Glutamatergic neuron (in vitro differentiated cells): ENCODE measurements at places on chromosomes 7 and 10. TPM values are rescaled to one million over a fixed set of nuclear protein-coding genes. Genes with fewer than 3 reads are reported as not detected.
A peak's percentile ranks its signal among the peaks of the same experiment; 100 is the strongest.

FOXI2 gene
- 0.17 TPM for total RNA-seq

IFIT1B gene
- not detected for total RNA-seq

OR2A25 gene
- not detected for total RNA-seq

ADGRA1 gene
- total RNA-seq: 9.1 TPM

DNA sequence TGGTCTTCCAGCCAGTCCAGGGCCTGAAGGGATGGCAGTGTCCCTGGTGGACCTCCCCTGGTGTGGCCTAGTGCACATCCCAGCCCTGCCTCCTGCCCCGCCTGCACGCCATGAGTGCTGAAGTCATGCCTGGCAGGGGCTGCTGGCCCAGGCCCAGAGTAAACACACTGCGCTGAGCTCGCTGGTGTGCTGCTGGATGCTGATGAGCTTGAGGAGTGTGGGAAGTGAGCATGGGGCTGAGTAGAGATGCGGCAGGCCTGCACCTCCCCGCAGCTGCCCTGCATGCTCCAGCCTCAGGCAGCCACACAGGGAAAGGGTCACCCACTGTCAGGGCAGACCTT lies 43.2 kb downstream of the HTRA1 start:
- peaks cover 8% of the 10 kb centered on the region for H3K27me3 ChIP-seq
- DNase-seq: no peak
- no peaks in the 10 kb centered on the region for H3K36me3 ChIP-seq
- H3K4me1 ChIP-seq: peaks cover 13% of the 10 kb centered on the region

- H3K36me3 ChIP-seq: no peaks in the 10 kb centered on the region
- no peak overlapping the region for H3K4me3 ChIP-seq
- no peak for DNase-seq
Measured at GRCh38 chr10:55146032-55146431, 345.0 kb upstream of the PCDH15 start.

DNA sequence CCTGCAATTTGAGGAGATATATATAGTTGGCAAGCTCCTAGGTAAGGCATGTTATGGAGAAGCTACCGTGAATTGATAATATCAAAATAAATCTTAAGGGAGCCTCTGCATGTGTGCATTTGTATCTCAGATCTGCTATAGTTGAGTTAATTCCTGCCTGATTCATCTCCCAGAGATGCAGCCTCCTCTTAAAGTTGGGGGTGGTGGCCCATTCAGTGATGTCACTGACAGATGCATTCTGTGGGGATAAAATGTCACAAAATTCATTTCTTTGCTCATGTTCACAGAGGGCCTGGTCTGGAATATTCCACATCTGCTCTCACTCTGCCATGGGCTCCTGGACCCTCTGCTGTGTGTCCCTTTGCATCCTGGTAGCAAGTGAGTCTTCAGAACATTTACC lies 185.8 kb upstream of the PRSS1 start:
- no peak overlapping the region for H3K4me3 ChIP-seq
- no peak for DNase-seq
- peaks cover 15% of the 10 kb centered on the region for H3K4me1 ChIP-seq

- no peak for DNase-seq
- H3K27ac ChIP-seq: no peak overlapping the region
- no peak overlapping the region for H3K4me3 ChIP-seq
- peaks cover 2% of the 10 kb centered on the region for H3K36me3 ChIP-seq
- H3K27me3 ChIP-seq: no peaks in the 10 kb centered on the region
- H3K4me1 ChIP-seq: no peaks in the 10 kb centered on the region
Measured at GRCh38 chr10:73113551-73113950, 3.3 kb downstream of the NUDT13 start.

GRCh38 chr7:91940171-91940570 lies 491 bp upstream of the AKAP9 start:
- peaks cover 3% of the 10 kb centered on the region for H3K36me3 ChIP-seq
- H3K4me1 ChIP-seq: peaks cover 10% of the 10 kb centered on the region
- no peak for DNase-seq
- peak overlapping the region; percentile 94 for H3K4me3 ChIP-seq

DNA sequence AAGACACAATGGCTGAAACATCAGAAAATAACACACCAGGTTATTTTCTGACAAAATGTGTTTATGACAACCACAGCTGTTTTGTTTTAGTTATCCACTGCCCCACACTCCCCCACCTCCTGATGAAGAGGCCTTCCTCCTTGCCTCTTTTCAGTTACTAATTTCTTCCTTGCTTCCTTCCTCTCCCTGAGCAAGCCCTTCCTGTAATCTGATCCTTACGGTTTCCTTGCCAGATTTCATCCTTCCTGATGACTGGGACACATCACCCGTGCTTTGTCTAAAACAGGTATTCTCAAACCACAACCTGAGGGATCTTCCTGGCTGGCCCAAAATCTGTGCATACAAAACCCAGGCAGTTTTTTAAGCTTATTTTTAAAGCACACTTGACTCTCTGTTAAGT lies 39.4 kb downstream of the CHST15 start:
- peaks cover 4% of the 10 kb centered on the region for H3K27me3 ChIP-seq
- no peak overlapping the region for H3K27ac ChIP-seq
- no peak for DNase-seq
- H3K4me3 ChIP-seq: no peak overlapping the region
- H3K36me3 ChIP-seq: no peaks in the 10 kb centered on the region

GRCh38 chr7:74272305-74273038 lies 16.7 kb upstream of the CLIP2 start:
- peak overlapping the region; percentile 74 for H3K27ac ChIP-seq
- peak; percentile 61 for DNase-seq
- H3K4me3 ChIP-seq: peak overlapping the region; percentile 13
- H3K36me3 ChIP-seq: no peaks in the 10 kb centered on the region
- peaks cover 8% of the 10 kb centered on the region for H3K4me1 ChIP-seq

DNA sequence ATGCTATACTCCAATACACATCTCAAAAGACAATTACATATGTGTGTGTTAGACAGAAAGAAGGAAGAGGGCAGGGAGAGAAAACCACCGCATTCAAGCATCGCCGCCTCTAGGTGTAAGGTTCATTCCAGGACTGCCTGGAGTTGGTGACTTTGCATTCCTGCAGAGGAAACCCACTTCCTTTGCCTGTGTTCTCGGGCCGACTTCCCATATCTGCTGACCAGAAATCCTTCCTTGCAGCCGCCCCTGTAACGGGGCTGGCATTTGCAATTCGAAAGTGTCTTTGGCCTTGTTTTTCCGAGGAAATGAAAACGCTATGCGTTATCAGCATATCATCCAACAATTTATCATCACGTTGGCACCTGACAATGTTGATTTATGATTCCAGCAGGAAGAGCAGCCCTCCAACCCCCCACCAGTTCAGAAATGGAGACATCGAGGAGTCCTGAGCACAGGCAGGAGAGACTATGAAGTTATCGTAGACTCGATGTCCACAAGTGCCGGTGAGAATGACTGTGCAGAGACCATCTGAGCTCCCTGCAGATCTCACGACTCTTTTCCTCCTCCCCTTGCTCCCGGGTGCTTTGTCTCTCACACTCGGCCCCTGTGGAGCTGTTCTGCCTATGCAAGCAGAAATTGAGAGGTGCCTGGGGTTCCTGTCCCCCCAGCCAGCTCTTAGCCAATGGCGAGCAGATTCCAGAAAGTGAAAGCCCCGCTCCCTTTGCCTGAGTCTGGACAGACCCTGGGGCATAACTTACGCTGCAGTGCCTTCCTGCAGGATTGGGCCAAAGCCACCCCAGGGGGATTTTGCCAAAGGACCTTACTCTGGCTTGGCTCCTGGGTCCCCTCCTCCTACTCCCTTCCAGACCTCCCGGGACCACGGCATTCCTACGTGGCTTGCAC lies 68.9 kb upstream of the FOXK1 start:
- no peak overlapping the region for H3K27ac ChIP-seq
- peaks cover 2% of the 10 kb centered on the region for H3K27me3 ChIP-seq
- H3K4me1 ChIP-seq: no peaks in the 10 kb centered on the region
- DNase-seq: no peak

- no peaks in the 10 kb centered on the region for H3K27me3 ChIP-seq
- no peak overlapping the region for H3K4me3 ChIP-seq
- no peak for DNase-seq
Measured at GRCh38 chr7:112481833-112482670, 1.3 kb downstream of the LSMEM1 start.

DNA sequence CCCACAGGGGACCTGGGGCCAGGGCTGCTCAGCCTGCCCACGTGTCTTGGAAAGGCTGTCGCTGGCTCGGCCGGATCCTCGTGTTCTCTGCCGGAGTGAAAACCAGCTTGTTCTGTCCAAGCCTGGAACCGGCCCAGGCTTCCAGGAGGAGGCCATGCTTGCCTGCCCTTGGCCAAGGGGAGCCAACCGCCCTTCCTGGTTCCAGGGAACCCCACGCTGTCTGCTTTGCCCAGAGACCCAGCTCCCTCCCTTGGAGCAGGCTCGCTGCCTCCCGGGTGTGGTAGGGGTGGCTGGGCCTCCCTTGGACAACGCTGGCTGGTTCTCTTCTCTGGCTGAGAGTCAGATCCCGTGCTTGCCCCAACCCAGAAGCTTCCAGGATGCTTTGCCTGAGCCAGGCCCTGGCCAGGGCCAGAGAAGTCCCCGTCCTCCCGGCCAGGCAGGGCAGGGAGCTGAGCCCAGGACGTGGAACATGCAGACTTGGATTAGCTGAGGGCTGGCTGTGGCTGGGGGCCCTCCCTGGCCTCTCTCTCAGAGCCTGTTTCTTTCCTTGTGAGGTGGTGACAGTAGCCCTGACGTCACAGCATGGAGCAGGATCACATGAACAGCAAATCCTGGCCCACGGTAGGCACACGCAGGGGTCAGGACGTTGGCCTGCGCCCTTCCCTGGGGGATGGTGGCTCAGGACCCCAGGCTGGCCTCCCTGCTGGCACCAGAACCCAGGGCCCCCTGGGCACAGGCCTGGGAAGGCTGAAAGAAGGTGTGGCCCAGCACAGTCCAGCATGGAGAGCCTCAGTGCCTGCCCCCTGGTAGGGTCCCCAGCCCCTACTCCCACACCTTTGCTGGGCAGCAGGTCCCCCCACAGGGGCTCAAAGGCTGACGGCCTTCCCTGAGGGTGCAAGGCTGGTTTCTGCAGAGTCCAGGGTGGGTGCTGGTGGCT lies 67.5 kb downstream of the PWWP2B start:
- DNase-seq: no peak
- H3K27ac ChIP-seq: no peak overlapping the region
- no peaks in the 10 kb centered on the region for H3K36me3 ChIP-seq
- H3K27me3 ChIP-seq: peaks cover under 1% of the 10 kb centered on the region
- no peak overlapping the region for H3K4me3 ChIP-seq
- H3K4me1 ChIP-seq: peaks cover 1% of the 10 kb centered on the region

DNA sequence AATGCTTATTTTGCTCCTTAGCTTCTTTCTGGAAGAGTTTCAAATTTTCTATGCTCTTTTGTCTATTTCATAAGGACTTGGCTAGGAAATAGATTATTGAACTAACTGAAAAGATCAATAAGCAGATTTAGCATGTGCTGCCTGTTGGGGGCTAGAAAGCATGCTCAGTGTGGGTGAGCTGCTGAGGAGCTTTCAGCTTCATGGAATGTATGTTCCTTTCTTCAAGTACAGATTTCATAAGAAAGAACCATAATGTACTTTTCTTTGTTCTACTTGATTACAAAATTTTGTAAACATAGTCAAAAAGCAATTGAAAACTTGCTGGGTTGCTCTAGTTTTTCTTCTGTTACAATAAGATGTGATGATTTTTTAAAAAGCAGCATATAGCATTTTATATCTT lies 73.8 kb downstream of the TAF3 start:
- H3K36me3 ChIP-seq: no peaks in the 10 kb centered on the region
- H3K4me1 ChIP-seq: peaks cover 16% of the 10 kb centered on the region
- H3K27ac ChIP-seq: no peak overlapping the region
- peak overlapping the region; percentile 17 for H3K4me3 ChIP-seq
- no peaks in the 10 kb centered on the region for H3K27me3 ChIP-seq

DNA sequence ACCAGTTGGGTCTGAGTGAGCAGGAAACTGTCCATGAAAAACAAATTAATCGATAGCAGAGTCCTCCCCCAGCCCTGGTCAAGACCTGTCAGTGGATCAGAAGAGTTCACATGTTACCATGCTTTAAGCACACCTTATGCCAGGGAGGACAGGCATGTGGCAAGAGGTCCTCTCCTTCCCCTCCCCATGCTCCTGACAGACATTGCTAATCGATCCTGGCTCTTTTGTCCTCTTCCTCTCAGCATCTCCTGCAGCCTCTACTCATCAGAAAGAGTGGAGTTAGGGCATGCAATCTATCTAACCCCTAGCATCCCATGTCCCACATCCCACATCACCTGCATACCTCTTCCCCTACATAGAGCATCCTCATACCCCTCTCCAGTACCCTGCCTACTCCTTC lies 117.1 kb upstream of the TCF7L2 start:
- DNase-seq: no peak
- peaks cover 16% of the 10 kb centered on the region for H3K4me1 ChIP-seq
- no peak overlapping the region for H3K27ac ChIP-seq
- no peak overlapping the region for H3K4me3 ChIP-seq
- no peaks in the 10 kb centered on the region for H3K27me3 ChIP-seq

DNA sequence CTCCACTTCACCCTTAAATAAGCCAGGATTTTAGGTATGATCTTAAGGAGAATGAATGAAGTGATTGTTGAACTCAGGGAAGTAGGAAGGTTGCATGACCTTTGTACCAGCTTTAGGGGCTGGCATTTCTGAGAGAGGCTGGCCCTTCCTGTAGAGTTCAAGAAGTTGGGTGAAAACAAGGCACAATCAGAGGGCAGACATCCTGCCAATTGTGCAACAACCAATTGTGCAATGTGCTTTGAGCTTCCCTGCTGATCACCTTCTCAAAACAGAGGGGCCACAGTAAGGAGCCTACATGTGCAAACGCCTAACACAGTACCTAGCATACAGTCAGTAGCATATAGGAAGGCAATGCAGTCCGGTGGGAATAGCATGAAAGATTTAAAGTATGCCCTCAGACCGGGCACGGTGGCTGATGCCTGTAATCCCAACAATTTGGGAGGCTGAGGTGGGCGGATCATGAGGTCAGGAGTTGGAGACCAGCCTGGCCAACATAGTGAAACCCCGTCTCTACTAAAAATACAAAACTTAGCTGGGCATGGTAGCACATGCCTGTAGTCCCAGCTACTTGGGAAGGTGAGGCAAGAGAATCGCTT lies 5.4 kb downstream of the CPVL start:
- no peak for DNase-seq
- H3K27me3 ChIP-seq: peaks cover 2% of the 10 kb centered on the region
- no peak overlapping the region for H3K27ac ChIP-seq
- H3K36me3 ChIP-seq: no peaks in the 10 kb centered on the region

GRCh38 chr7:869348-869747 lies 7.0 kb upstream of the GET4 start:
- no peak for DNase-seq
- H3K4me3 ChIP-seq: no peak overlapping the region
- peaks cover 9% of the 10 kb centered on the region for H3K36me3 ChIP-seq
- peak overlapping the region; percentile 33 for H3K27ac ChIP-seq
- peaks cover 27% of the 10 kb centered on the region for H3K4me1 ChIP-seq

DNA sequence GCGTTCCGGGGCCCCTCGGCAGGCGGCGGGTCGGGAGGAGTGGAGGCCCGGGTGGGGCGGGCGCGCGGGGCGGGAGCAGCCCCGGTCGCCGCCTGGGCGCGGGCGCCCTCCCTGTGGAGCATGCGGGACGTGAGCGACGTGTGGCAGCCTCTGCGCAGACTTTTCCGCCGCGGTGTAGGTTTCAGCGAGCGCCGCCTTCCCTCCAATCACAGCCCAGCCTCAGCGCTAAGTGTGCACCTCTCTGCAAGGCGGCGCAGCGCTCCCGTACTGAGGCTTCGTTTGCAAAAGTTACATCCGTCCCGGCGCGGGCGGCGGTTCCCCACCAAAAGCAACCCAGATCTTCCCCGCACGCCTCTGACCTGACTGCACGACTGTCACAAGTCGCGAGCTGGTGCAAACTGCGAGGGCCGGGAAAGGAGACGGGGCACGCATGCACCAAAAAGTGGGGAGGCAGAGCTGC lies 1.2 kb upstream of the PFKFB3 start:
- peak overlapping the region; percentile 81 for H3K4me3 ChIP-seq
- peak; percentile 67 for DNase-seq
- H3K27me3 ChIP-seq: peaks cover 19% of the 10 kb centered on the region
- peaks cover 6% of the 10 kb centered on the region for H3K36me3 ChIP-seq
